NAMALWA (cell line): ENCODE measurements at places on chromosomes 16 and 17.

- DNase-seq = no peak
Measured at GRCh38 chr17:68734931-68735330, 133.8 kb upstream of the FAM20A start.

DNA sequence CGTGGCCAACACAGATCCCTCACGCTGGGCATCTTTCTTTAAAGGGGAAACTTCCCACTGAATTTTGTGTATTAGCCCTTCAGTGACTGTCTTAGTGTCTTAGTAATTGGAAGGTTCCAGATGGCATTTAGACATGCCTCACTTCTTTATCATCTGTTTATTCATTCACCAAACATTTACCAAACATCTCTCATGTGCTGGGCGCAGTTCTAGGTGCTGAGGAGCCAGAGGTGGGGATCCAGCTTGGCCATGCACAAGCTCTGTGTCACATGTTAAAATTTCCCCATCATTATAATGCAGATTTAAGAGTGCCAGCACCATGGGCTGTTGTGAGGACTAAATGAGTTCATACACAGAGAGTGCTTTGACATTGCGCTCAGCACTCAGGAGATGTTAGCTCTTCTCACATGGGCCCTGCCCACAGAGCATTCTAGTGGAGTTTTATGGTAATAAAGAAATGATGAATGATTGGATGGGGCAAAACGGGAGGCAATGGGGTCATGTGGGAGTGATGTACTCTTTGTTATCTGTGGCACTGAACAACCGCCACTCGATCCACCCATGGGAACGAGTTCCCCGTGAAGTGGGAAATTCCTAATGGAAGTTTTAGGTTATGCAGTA, 119.7 kb downstream of the SNX29 start:
- DNase-seq = no peak

DNA sequence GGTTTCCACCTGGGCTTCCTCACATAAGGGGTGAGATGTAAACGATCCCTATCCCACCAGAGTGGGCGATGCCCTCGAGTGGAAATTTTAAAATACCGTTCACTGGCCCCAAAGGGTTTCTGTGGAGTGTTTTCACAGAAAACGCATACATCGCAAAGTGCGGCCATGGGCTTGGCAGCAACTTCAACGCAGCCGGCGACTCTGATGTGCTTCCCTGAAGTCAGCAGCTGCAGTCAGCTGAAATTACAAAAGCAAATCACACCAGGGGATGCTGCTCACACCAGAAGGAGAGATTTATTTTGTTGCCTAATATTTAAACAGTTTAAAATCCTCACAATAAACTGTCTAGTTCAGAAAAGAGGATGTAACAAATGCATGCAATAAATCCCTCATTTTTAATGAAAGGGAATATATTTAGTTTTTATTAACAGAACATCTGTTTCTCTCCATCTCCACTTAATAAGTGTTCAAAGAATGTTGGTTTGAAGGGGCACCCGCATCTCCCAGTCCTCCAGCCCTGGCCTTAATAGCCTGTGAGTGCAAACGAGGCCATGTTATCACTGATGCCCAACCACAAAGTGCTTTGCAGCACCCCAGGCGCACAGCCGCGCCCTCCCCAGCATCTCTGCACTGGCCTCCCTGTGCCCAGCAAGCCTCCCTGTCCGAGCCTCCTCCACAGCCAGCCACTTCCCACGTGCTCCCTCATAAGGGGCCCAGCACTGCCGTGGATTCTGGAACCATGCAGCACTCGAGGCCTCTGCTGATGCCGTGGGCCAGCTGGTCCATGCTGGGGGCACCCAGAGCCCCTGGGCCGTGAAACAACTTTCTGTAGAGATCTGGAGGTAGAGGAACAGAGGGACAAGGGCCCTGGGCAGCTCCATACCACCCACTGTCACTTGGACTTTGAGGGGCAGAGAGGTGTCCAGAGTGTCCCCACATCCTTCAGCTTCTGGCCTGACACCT, 17.3 kb upstream of the XYLT2 start:
- no peak for DNase-seq

- no peak for DNase-seq
Measured at GRCh38 chr16:15993541-15993940, 44.1 kb downstream of the ABCC1 start.

DNA sequence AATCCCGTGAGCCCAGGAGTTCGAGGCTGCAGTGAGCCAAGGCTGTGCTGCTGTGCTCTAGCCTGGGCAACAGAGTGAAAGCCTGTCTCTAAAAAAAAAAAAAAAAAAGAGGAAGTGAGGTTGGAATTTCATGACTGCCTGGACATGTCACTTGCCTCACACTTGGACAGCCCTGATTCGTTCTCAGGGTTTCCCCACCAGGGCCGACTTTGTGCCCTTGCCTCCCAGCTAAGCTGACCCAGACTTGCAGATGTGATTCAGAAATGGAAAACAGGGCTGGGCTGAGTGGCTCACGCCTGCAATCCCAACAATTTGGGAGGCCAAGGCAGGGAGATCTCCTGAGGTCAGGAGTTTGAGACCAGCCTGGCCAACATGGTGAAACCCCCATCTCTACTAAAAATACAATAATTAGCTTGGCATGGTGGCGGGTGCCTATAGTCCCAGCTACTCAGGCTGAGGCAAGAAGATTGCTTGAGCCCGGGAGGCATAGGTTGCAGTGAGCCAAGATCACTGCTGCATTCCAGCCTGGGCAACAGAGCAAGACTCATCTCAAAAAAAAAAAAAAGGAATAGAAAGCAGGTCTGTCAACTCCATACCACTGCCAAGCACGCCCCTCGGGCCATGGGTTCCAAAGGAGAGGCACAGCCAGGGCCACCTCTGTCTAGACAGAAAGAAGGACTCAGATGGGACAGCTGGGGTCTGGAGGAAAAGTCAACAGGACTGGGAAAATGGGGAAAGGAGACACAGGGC, 46.9 kb downstream of the SOCS1 start:
- no peak for DNase-seq

DNA sequence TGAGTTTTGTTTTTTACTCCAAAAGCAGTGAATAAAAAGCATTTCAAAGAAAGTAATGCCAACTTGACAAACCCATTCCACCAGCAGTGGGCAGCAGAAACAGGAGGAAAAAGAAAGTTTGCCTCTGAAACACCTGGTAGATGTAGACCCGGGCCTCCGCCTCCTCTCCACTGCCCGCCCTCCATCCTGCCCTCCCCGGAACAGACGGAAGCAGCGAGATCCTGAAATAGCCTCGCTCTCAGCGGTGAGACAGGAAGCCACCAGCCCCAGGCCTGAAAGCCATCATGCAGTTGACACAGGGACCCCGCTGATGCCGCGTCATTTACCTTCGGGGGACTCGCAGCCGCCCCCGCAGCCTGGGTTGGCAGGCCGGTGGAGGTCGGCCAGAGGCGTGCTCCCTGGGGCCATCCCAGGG, 67.8 kb downstream of the C16orf78 start:
- peak; percentile 79 for DNase-seq

DNA sequence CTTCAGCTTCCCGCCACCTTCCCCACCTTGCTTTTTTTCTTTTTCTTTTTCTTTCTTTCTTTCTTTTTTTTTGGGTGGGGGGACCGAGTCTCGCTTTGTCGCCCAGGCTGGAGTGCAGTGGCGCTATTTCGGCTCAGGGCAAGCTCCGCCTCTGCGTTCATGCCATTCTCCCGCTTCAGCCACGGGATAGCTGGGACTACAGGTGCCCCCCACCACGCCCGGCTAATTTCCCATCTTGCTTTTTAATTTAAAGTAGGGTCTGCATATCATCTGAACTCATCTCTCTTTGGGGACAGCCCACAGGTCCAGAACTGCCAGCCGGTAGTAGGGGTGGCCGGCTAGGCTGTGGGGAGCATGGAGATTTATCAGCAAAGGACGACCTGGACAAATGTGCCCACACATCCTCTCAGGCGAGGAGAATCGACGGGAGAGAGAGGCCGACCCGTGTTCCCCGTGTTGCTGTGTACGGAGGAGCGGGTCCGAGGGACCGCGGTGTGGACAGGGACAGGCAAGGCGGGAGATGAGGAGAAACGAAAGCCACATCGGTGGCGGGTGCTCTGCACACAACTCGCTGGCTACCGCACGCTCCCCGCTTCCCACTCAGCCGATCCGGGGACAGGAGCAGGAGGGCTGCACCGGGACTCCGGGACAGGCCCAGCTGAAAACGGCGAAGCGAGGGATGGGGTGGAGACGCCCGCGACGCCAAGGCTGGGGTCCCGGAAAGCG, 2.4 kb downstream of the MT1M start:
- DNase-seq = no peak

GRCh38 chr16:81797443-81797842, 18.4 kb downstream of the PLCG2 start:
- peak; percentile 76 for DNase-seq

GRCh38 chr16:17654142-17654541, 183.4 kb upstream of the XYLT1 start:
- DNase-seq = no peak

GRCh38 chr17:45060382-45060796, 728 bp upstream of the NMT1 start:
- DNase-seq = no peak

DNA sequence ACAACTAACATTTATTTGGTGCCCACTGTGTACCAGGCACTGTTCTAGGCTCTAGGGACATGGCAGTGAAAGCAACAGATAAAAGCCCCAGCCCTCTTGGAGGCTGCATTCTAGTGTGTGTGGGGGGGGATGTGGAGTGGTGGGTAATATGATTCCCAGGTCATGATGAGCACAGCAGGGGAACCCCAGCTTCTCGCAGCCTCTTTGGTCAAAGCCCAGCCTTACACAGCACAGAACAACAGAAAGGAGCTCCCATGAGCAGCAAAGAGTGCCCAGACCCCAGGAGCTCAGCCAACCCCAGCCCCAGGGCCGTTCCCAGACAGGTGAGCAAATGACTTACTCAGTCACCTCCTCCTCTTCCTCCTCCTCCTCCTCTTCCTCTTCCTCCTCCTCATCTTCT, 21.9 kb downstream of the CNGB1 start:
- no peak for DNase-seq

GRCh38 chr16:15653227-15653626, 3.2 kb downstream of the NDE1 start:
- no peak for DNase-seq

GRCh38 chr17:31859487-31860008, 504 bp upstream of the COPRS start:
- no peak for DNase-seq

DNA sequence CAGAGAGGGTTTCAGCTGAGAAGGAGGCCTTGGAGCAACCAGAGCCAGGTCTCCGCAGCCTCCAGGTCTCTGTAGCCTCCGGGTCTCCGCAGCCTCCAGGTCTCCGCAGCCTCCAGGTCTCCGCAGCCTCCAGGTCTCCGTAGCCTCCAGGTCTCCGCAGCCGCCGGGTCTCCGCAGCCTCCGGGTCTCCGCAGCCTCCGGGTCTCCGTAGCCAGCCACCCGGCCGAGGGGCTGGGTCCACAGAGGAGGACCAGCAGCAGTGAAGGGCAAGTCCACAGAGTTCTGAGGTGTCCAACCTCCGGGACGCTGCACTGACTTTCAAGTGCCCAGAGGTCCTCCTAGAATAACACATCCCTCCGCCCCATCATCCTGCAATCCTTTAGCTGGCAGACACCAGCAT, 221.0 kb downstream of the RBFOX3 start:
- DNase-seq = no peak

DNA sequence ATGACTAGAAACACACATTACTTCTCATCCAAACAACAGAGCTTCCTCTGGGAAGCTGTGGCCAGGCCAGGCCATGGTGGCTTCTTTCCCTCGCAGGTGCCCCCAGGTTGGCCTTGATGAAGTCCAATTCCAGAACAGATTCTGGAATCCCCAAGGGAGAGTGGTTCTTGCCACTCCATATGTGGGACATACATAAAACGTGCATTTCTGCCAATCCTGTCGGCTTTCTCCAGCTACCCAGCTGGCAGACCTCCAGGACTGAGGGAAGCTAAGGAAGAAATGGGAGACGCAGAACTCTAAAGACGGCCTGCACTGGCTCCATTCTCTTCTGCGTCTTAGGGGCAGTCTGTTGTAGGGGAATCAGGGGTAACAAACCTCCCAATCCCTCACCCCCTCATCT, 219.2 kb upstream of the CDH5 start:
- DNase-seq = no peak

GRCh38 chr16:24729951-24730815, 732 bp downstream of the TNRC6A start:
- peak; percentile 52 for DNase-seq
